H1 (cell line): ENCODE measurements at places on chromosomes 12 and 14. TPM values are rescaled to one million over a fixed set of nuclear protein-coding genes. Genes with fewer than 3 reads are reported as not detected.

The RERGL gene
- polyA plus RNA-seq: not detected in 2 replicates

The ITGB7 gene
- 0.25 and 0.35 TPM in 2 replicates for polyA plus RNA-seq

The COX8C gene
- polyA plus RNA-seq: not detected in 2 replicates

The LPAR5 gene
- polyA plus RNA-seq: 0.24 and 0.63 TPM in 2 replicates

The CARMIL3 gene
- 6.0 and 7.8 TPM in 2 replicates for polyA plus RNA-seq

The GUCY2C gene
- 1.1 and 1.9 TPM in 2 replicates for polyA plus RNA-seq

The PPP4R4 gene
- 2.5 and 3.3 TPM in 2 replicates for polyA plus RNA-seq

The HOXC6 gene
- not detected in 2 replicates for polyA plus RNA-seq

The PGAM5 gene
- 66.4 and 78.7 TPM in 2 replicates for polyA plus RNA-seq

The IL31 gene
- polyA plus RNA-seq: not detected in 2 replicates

The ALDH1L2 gene
- 3.7 and 3.9 TPM in 2 replicates for polyA plus RNA-seq

The TRAF3 gene
- 5.8 and 6.5 TPM in 2 replicates for polyA plus RNA-seq

The TAS2R8 gene
- polyA plus RNA-seq: not detected in 2 replicates

The ATG2B gene
- polyA plus RNA-seq: 3.8 and 4.6 TPM in 2 replicates

The BDKRB2 gene
- 0.21 and 0.24 TPM in 2 replicates for polyA plus RNA-seq

The COQ5 gene
- 23.5 and 35.8 TPM in 2 replicates for polyA plus RNA-seq

The FAM90A1 gene
- 0.21 and 0.52 TPM in 2 replicates for polyA plus RNA-seq

The DEGS2 gene
- 0.60 and 0.82 TPM in 2 replicates for polyA plus RNA-seq

The TMEM121 gene
- 1.9 and 2.4 TPM in 2 replicates for polyA plus RNA-seq

The TSPAN9 gene
- polyA plus RNA-seq: 11.5 and 20.7 TPM in 2 replicates

The CYP27B1 gene
- 2.6 and 2.9 TPM in 2 replicates for polyA plus RNA-seq

The PRIMA1 gene
- polyA plus RNA-seq: 2.8 and 3.6 TPM in 2 replicates

The DACT1 gene
- polyA plus RNA-seq: 3.2 and 4.7 TPM in 2 replicates

The SPIC gene
- polyA plus RNA-seq: not detected in 2 replicates
